Activated CD8-positive, alpha-beta memory T cell treated with anti-CD3 and anti-CD28 coated beads for 1 hour (primary cell): ENCODE measurements at places on chromosomes 4 and X.

GRCh38 chr4:71254451-71255012 is 84.3 kb upstream of the SLC4A4 start:
- DNase-seq: no peak

DNA sequence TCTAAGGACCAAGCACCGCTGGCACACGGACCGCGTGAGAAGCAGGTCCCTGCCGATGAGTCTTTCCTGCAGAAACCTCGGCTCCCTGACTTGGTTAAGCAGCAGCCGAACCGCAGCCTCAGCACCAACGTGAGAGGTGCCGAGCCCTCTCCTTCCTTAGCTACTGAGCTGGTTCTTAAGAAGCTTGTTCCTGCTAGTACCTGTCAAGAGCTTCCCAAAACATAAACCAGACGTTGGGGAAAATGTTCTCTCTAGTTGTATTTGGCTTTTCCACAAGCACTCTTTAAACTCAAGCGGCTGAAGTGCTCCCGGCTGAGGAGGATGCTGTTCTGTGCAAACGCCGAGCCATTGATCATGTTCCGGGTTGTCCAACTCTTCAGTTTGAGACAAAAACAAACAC is 29.3 kb upstream of the TLR3 start:
- DNase-seq: no peak

DNA sequence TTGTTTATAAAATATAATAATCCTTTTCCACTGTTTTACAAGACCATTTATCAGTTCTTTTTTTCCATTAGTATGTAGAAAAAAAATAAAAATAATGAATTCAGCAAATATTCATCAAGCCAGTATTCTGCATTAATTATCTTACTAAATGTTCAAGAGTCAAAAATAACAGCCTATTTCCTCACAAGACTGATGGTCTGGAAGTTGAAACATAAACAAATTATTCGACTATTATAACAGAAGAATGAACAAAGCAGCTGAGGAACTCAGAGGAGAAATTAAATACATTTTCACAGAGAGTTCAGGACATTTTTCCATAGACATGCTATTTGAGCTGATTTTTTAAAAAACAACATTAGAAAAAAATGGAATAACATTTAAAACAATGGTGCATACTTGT is 2594.8 kb downstream of the ARAP2 start:
- DNase-seq: no peak

GRCh38 chrX:2549876-2550275 is 49.1 kb upstream of the DHRSX start:
- DNase-seq: no peak

DNA sequence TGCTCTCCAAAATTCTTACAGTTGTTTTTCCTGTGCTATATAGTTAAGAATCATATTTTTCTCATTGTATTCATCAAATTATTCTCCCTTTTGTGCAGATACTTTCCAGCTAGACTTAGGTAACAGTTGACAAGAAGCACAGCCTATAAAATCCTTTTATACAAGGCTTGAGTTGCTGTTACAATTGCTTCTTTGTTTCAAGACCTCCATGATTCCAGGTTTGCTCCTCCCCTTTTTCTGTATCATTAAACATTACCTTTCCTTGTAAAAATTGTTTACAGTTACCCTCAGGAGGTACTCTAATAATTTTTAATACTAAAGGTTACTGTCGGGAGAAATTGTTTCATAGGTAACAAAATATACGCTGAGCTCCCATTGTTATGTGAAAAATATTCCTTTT is 192.3 kb upstream of the GRID2 start:
- DNase-seq: no peak

DNA sequence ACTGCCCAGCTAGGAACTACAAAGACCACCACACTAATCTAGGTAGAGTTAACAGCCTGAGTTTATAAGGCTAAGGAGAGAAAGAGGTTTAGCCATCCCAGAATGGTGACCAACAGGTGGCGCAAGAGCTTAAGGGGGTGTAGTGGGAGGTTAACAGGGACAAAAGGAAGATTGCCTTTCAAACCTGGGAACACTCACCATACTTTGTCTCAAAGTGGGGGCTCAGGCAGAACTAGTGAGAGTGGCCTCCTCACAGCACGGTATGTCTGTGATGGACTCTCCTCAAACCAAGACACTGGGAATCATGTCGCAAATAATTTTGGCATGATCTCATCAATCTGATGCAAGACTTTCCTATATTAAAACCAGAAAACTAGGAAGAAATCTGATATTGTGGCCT is 23.4 kb downstream of the CCNI start:
- DNase-seq: peak; percentile 40

- no peak for DNase-seq
Measured at GRCh38 chr4:5526080-5526846, 182.1 kb downstream of the EVC2 start.

DNA sequence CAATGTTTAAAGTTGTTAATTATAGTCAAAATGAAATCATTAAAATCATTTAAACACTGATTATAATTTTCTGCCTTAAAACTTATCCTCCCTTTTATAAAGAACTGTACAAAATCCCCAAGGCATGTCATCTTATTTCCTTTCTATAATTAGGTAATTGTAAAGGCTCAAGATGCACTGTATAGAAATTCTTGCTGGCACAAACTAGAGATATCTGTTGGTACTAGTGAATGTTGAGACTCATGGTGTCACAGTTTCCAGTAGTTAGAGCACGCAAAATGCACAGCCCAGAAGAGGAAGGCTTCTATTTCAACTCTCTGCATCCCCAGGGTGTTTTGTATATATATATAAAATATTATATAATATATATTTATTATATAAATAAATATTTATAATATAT is 22.7 kb upstream of the PLA2G12A start:
- no peak for DNase-seq

GRCh38 chr4:186283311-186283710 is 17.3 kb downstream of the F11 start:
- DNase-seq: no peak

DNA sequence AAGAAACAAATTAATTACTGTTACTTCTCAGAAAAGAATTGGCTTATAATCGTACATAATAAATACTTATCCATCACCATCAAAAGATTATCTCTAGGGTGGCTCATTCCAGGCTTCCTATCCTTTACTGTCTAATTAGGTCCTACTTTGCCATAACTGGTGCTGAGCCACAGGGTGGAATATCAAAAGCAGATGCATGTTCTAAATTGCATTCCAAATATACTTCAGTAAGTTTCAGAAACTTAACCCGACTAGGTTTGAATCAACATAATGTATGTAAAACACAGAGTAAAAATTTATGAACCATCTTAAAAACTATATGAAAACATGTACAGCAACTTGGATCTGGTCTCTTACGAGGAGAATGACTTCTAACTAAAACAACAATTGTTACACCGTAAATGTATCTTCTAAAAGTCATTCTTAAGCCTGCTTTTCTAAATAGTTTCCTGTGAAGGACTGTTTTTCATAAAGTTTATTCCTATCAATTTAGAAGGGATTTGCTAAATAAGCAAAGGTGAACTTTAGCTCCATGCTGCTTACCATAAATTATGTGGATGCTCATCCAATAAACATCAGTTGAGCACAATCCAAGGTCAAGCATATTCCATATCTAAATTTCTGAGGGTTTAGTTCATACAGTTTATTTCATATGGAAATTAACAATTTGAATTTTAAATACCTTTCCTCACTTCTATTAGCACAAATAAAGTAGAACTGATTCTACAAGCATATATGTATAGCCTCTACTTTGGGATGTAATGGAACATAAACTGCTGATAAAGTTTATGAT is 13.4 kb downstream of the ZAR1 start:
- no peak for DNase-seq

DNA sequence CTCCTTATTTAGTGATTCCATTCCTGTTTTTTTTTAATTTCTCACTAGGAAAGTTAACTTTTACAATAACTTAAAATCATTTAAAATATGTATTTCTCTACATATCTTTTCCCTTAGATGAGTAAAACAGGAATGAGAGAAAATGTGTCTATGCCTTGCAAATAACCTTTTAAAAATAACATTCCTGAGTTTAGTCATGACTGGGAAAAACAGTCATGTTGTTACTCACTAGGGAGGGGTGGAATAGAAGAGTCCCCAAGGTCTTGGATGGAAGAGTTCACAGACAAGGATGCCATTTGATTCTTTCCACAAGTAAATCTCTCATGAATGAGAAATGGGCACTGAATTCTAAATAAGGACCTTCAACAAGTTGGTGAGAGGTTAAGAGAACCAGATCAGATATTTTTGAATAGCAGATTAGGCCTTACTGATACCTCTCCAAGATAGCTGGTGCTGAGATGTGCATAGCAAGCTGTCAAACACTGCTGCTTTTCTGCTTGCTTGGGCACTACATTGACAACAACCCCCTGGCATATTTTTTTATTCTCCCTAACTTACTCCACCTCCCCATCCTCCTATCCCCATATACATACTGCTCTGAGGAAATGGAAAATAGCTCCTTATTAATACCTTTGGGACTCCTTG is 25.1 kb downstream of the UGDH start:
- DNase-seq: no peak

- DNase-seq: no peak
Measured at GRCh38 chr4:78002260-78002659, 54.9 kb upstream of the FRAS1 start.

DNA sequence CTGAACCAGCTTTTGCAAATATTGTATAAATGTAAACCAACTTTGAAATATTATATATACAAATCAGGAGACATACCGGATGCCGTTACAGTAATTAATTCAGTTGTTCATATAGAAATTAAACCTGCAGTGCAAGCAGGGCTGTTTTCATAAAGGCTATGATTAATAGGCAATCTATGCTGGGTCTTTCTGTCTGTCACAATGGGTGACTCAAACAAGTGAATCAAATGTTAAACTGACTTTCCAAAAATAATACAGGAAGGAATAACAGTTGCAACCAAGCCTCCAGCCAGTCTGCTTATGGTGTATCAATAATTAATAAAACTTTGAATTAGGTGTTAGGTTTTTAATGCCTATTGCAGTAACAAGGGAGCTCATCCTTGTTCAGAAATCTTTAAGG is 43.9 kb downstream of the GABRB1 start:
- no peak for DNase-seq

GRCh38 chr4:26815706-26816105 is 44.9 kb upstream of the STIM2 start:
- DNase-seq: no peak

GRCh38 chr4:53813998-53814397 is 222.7 kb upstream of the LNX1 start:
- no peak for DNase-seq

DNA sequence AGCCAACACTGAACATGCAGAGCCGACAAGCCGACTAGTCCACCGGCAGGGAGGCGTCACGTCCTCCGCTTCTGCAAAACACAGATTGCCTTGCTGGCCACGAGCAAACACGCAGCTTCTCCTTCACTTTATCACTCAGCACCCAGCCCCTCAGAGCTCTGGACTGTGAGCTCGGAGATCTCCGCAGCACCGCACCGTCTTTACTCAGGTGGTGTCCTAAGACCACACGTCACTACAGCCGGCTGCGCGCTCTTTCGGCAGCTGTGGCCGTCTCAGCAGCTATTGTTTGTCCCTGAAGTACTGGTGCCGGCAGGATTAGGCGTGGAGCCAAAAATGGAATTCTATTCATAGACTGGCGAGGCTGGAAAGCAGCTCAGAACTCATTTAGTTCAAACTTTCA is 72.0 kb downstream of the FAT1 start:
- no peak for DNase-seq

DNA sequence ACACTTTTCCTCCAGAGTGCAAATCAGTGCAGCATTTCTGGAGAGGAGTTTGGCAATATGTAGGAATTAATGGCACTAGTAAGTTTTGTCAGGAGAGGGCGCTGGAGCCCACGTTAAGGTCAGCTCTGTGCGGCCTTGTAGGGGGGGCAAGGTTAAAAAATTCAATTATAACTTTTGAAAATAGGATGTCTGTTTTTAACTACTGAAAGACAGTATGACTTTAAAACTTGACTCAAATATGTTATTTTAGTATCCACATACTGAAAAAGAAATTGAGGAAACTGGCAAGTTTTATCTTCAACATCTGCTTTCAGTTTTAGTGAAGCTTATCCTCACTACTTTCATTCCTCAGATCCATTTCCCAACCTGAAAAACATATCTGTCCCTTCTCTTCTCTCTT is 30.9 kb upstream of the HSD17B13 start:
- DNase-seq: peak; percentile 21

- DNase-seq: no peak
Measured at GRCh38 chr4:81523672-81524327, 52.1 kb upstream of the RASGEF1B start.

DNA sequence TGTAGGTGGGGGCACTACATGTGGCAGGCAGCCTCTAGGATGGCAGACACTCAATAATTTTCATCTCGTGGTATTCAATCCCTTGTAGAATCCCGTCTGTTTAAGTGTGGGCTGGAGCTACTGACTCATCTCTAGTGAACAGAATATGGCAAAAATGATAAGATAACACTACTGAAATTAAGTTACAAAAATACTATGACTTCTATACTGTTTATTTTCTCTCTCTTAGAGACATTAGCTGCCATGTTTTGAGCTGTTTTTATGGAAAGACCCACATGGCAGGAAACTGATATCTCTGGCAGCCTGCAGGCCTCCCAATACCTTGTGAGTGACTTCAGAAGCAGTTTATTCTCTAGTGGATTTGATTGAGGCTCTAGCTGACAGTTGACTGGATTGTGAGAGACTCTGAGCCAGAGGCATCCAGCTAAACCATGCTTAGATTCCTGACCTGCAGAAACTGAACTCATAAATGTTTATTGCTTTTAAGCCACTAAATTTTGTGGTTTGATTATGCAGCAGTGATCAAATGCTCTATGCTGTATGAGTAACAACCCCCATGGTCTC is 298.8 kb upstream of the CTSO start:
- DNase-seq: no peak

- no peak for DNase-seq
Measured at GRCh38 chr4:26144526-26145155, 176.2 kb upstream of the RBPJ start.

GRCh38 chrX:129495900-129496299 is 27.4 kb downstream of the SMARCA1 start:
- DNase-seq: no peak

- no peak for DNase-seq
Measured at GRCh38 chrX:151825007-151825406, 87.7 kb upstream of the MAGEA4 start.

GRCh38 chrX:68292471-68292870 is 140.8 kb downstream of the OPHN1 start:
- DNase-seq: no peak

DNA sequence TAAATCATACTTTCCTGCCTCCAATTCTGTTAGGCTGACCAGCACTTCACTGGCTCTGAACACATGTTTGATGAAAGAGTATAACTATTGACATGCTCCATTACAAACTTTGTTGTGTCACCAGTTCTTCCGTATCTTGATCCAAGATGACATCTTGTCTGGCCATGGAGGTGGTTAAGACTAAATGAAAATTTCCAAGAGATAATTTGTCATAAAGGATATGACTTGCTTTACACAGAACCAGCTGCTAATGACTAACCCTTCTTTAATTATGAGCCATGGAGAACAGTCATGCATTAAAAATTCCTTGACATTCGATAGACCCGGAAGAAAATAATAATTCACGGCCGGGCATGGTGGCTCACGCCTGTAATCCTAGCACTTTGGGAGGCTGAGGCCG is 17.7 kb upstream of the N4BP2 start:
- no peak for DNase-seq

- no peak for DNase-seq
Measured at GRCh38 chrX:154059729-154060245, 37.7 kb downstream of the MECP2 start.

GRCh38 chr4:19520939-19521520 is 730.7 kb upstream of the SLIT2 start:
- DNase-seq: no peak
